NCI-H1105 treated with DMSO at 0.1 percent for 48 hours (cell line): ENCODE measurements at places on chromosomes 1 and 21.

GRCh38 chr1:217029281-217030157, 306.3 kb upstream of the ESRRG start:
- no peak for DNase-seq

DNA sequence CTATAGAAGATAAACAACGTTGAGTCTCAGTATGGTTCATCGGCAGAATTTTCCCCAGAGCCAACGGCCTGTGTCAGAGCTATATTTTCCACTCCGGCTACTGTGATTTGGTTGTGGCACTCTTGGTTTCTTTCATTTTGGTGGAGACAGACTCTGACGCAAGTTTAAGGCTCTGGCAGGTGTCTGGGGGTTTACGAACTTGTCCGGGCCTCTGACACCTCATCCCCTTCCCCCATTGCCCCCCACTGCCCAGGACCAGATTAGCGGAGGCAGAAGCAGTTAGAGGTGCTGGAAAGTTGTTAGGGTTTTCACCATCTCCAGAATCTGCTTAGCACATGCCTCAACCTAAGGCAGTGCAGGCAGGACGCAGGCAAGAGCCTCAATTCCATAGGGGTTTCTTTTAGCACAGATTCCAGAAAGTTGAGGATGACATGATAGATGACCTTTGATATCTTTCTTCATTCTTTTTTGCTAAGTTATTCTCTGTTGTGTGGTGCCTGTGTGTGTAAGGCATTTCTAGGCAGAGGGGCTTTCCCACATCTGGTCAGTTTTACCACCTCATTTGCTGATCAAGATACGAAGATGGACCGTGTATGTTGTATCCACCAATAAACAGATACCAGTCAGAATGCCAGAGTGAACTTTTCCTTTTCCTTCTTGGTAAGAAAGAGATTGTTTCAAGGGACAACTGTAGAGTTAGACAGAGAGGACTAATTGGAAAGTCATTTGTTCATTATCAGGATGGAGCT, 18.4 kb upstream of the IL10 start:
- no peak for DNase-seq

GRCh38 chr1:219066631-219067349, 106.9 kb upstream of the LYPLAL1 start:
- peak; percentile 52 for DNase-seq

DNA sequence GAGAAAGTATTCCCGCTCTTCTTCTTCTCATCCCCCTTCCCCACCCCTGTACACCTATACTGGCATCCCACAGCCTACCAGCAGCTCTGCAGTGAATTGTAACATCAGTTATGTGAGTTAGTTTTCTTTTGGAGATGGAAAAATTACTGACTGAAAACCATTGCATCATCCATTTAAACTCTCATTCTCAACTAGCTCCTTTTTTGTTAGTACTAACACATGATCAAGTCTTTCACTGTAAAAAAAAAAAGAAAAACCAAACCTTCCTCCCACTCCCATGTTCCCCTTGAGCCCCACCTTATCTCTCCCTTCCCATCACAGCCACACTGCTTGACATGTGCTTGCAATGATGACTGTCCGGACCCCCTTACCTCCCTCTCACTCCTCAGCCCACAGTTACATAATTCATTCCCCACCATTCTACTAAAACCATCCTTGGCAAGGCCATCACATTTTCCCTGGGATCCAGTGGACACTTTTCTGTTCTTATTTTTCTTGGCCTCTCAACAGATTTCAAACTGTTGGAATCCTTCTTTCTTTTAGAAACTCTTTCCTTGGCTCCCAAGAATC, 23.2 kb upstream of the RAVER2 start:
- no peak for DNase-seq

DNA sequence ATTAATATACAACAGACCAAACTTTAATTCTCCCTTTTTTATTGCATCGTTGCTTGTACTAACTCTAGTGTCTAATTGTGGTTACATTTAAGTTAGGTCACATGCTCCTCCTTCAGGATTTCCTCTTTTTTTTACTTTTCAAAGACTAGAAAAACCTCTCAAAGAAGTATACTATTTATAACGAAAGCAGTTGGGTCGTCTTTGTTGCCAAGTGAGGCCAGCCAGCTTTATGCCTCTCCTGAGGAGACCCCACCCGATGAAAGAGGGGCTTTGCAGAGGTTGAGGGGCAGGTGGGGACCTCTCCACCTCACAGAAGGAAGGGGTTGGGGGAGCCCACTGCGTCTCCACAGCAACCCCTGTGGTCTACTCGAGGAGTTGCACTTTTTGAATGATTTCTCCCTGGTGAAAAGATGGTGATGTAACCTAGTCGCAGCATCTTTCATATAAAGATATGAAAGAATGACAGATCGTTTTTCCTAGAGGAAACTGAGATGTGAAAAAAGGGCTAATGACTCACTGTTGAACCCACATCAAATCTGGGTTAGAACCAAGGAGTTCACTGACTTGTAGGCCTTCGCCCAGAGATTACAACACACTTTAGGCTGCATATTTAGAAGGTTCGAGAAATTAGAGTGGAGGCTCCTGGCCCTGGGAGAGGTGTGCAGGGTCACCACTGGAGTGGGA, 6.4 kb downstream of the TGFB2 start:
- DNase-seq = no peak

DNA sequence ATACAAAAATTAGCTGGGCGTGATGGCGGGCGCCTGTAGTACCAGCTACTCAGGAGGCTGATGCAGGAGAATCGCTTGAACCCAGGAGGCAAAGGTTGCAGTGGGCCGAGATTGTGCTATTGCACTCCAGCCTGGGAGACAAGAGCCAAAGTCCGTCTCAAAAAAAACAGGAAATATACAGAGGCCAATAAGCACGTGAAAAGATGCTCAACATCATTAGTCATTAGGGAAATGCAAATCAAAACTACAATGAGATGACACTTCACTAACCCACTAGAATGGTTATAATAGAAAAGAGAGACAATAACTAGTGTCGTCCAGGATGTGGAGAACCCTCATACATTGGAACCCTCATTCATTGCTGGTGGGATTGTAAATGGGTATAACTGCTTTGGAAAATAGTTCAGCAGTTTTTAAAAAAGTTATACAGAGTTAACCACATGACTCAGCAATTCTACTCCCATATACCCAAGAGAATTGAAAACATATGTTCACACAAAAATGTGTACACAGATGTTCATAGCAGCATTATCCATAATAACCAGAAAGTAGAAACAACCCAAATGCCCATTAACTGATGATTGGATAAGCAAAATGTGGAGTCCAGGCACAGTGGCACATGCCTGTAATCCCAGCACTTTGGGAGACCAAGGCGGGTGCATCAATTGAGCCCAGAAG, 6.4 kb upstream of the E2F2 start:
- DNase-seq = no peak

GRCh38 chr1:2068951-2069350, 18.7 kb downstream of the PRKCZ start:
- DNase-seq = no peak

DNA sequence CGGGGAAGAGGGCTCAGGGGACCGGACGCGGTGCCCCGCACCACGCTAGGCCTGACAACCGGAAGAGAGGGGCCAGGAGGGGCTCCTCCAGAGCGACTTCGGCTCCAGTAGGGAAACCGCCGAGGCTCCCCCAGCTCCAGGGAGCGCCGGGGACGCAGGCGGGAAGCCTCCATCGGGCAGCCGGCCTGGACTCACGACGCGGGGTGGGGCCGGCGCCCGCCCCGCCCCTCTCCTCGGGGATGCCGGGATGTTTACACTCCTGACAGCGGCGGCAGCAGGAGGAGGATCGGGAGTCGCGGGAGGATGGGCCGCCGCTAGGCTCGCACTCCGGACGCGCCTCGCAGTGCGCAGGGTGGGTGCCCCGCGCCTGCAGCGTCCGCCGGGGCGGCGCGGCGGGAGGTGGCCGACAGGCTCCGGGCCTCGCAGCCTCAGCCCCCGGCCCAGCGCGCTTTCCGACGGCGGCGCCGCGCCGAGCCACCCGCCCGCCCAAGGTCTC, at the start of gene NEK7:
NEK7 (plus strand) TSS at position 254 of the 496 bp plus-strand sequence. CDS start 75,583 bp downstream, outside the sequence.
- DNase-seq = peak; percentile 64

GRCh38 chr1:194809665-194810064, 1623.3 kb upstream of the B3GALT2 start:
- no peak for DNase-seq

DNA sequence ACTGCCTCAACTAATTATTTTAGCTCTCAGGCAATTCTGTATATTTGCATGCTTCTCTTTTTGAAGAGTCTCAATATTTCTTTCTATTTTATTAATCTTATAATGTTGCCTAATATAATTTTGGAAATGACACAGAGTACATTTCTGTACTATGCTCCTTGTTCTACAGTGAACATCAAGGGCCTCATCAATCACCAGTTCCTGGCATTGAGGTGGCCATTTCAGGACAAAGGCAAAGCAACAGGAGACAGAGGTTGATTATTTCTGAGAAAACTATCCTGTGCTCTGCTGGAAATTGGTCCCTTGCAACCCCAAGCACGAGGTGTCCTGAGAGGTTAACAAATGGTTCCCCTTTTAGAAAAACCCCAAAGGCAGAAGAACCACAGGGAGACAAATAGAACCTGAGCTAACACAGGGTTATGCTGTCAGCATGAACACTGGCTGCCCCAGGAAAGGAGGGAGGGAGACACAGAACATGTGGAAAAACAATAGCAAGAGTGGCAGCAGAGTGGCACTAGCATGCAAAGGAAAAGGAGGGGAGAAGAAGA, 63.9 kb upstream of the VAV3 start:
- DNase-seq = no peak

GRCh38 chr1:22814176-22815042, 103.8 kb downstream of the EPHB2 start:
- peak; percentile 85 for DNase-seq

GRCh38 chr1:156413391-156414246, 44.6 kb downstream of the RHBG start:
- no peak for DNase-seq

DNA sequence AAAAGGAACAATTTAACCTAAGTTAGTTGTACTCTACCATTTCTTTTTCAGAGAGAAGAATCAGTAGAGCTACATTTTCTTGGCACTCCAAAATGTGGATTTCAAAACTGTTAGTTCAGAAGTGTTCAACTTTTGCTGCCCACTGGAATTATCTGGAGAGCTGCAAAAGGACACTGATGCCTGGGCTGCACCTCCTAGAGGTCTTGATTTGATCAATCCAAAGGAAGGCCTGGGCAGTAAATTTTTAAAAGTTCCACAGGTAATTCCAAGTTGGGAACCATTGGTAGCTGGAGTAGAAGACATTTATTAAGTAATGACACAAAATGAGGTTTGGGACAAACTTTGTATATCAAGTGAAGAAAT, 79.3 kb upstream of the HMCN1 start:
- no peak for DNase-seq

GRCh38 chr1:40405812-40406211, 32.3 kb downstream of the SMAP2 start:
- DNase-seq = no peak

DNA sequence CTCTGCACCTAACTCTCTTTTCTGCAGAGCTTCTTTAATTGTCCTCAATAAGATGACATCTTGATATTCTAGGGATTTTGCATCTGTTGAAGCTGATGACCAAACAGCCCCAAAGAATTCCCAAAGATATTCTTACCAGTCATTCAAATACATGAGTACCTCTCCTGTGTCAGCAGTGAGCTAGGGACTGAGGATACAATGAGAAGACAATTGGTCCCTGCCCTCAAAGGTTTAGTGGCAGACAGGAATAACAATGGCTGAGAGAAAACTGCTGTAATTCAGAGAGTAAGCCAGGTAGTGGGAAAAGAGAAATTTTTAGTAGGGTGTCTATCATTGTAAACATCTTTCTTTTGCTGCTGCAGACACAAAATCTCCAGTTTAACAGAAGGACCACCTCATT, 5.9 kb downstream of the MCOLN3 start:
- no peak for DNase-seq

GRCh38 chr1:157000686-157001085, 44.9 kb downstream of the ARHGEF11 start:
- DNase-seq = no peak

- peak; percentile 85 for DNase-seq
Measured at GRCh38 chr1:201582705-201583442, 43.9 kb downstream of the NAV1 start.

GRCh38 chr1:224534731-224535130, 81.4 kb upstream of the CNIH3 start:
- peak; percentile 85 for DNase-seq

DNA sequence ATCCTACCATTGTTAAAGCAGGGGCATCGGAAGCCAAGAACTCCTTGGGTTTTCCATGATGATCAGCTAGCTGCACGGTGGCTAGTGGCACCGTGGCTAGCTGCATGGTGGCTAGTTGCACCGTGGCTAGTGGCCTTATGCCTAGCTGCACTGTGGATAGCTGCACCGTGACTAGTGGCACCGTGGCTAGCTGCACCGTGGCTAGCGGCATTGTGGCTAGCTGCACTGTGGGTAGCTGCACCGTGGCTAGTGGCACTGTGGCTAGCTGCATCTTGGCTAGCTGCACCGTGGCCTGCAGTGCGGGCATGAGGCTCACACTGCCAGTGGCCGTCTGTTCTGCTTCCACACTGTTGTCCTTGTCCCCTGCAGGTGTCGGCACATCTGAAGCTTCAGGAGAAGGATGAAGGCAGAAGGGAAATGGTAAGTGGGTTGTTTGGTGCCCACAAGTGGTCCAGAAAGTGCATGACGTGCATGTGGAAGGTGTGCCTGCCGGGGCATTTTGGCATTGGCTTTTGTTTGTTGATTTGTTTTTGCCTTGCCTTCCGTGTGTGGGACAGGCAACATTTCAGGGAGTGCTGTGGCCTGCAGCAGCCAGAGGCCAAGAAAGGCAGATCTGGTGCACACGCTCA, 38.6 kb downstream of the TFF3 start:
- DNase-seq = no peak

GRCh38 chr1:160777486-160778089, 18.4 kb upstream of the LY9 start:
- peak; percentile 12 for DNase-seq
